ENCODE measurements at places on chromosomes 6 and 20.

GRCh38 chr20:36862857-36863668, 12.9 kb upstream of the TLDC2 start:
- DNase-seq = no peak

DNA sequence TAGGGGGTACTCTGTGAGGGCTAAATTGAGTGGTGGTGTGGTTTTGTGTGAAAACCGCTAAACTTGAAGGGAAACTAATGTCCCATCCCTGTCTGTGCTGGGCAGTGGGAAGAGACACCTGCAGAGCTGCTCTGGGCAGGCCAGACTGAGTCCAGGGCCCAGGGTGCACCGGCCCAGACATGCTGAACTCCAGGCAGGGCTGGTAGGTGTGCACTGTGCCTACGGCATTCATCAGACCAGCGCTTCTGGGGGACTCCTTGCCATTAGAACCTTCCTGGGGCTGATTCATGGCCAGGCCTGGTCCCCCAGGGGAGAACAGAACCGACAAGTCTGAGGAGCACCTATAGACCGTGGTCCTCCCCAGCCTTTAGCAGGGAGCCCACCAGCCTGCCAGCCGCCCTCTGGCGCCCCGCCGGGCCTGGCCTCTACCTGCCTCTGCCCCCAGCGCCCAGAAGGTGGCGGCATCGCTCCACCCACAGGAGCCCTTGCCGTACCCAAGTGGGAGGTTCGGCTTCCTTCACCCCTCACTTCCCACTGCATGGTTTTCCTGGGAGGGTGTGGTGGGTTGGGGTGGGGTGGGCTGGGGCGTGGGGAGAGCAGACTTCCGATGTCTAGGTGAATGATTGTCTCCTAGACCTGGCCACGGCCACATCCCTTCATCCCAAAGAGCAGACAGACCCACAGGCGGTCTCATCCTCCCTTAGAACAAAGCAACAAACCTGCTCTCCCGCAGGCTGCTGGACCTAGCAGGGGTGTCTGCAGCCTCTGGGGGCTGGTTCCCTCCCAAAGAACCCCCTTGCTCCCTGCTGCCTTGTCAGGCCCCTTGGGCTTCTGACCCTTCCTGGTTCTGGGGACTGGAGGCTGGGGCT, 15.5 kb downstream of the CCDC167 start:
- DNase-seq = peak; percentile 50

DNA sequence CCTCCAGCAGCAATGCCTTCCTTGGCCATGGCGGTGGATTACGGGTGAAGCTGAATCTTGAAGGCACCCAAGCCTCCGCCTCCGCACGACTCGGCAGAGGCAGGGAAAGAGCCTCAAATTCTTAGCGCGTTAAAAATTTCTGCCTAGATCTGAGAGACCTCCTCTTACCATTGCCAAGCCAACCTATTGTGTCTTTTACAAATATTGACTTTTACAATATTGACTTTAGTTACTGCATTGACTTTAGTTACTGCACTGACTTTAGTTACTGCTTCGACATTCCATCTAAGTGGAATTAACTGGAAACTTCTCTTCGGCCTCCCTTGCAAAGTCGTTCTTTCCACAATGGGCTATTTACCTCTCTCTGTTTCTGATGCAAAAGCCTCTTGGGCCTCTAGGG, 13.8 kb upstream of the AKAP12 start:
- no peak for DNase-seq

- no peak for DNase-seq
These were observed at the start of gene SLC22A16 for GRCh38 chr6:110476046-110476849. TSS of gene SLC22A16 (minus strand) at chr6:110476613. CDS start at chr6:110476574, 39 bp downstream.

DNA sequence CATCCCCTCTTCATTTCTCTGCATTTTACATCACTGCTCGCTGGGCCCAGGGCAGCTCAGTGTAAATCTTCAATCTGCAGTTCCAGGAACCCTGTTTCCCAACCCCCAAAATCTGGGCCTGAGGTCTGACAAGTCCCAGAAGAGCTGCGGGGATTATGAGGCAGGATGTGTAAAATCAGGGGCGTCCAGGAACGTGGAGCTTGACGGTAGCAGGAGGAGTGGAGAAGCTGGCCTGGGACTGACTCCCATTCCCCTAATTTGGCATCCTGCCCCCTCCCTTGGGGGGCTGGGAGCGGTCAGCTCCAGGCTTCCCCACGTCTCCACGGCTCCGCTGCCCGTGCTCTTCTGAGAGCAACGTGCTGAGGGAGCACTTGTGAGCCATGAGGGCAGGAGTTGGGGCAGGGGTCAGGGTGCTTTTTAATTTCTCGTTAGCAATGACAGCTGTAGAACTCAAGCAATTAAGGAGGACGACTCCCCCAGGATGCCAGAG, 23.4 kb upstream of the VEGFA start:
- no peak for DNase-seq

GRCh38 chr6:35076997-35077712, 64.0 kb downstream of the TCP11 start:
- no peak for DNase-seq

GRCh38 chr6:109465772-109466171, 10.2 kb upstream of the MICAL1 start:
- no peak for DNase-seq

DNA sequence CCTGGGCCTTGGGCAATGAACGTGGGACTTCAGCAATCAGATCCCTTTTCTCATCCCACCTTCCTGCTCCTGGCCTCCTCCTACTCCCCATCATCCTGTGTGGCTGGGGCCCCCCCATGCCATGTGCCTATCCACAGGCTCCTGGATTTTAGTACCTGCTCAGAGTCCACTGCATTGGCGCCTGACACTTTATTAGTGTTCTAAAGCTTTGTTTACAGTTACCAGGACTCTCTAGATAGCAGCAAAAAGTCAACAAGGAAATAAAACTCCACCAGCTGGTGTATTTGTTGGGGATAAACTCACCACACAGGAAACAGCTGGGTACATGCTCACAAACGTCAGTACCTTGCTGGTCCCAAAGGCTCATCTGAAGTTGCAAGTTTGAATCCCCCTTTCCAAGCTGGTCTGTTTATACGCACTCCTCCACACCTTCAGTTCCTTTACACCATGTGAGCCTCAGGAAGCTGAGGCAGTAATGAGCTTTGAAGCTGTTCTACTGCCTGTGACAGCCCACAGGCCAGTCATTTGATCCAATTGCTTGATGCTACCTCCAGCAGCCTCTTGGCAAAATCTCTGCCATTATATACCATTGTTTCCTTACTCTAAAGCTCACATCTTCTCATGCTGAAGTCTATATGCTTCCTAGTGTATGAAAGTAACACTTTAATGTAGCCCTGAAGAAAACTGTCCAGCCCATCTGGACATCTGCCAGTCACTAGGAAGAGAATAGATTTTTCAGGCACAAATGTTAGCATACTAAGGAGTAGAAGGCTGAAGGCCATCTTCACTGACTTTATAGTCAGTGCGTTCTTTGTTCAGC, 76.6 kb downstream of the ANKEF1 start:
- DNase-seq = no peak

- DNase-seq = no peak
These were observed 13.7 kb downstream of the BCL2L1 start for GRCh38 chr20:31708736-31709534.

GRCh38 chr6:43609402-43609801, 19.7 kb downstream of the GTPBP2 start:
- no peak for DNase-seq

DNA sequence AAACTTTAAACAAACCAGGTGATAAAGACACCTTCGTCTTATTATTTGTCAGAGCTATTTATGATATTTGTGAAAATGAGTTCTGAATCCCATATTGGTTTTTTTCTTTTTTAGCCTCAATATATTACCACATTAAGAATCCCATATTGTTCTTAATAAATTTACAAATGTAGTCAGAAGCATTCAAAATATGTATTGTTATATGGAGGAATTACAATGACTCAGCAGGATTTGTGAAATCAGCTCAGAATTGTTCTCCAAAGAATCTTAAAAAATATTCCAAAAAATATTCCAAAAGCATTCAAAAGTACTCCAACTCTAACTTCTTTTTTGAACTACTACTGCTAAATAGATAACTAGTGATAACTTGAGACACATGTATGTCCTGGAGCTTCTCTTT, 6.5 kb upstream of the ZNF343 start:
- no peak for DNase-seq

DNA sequence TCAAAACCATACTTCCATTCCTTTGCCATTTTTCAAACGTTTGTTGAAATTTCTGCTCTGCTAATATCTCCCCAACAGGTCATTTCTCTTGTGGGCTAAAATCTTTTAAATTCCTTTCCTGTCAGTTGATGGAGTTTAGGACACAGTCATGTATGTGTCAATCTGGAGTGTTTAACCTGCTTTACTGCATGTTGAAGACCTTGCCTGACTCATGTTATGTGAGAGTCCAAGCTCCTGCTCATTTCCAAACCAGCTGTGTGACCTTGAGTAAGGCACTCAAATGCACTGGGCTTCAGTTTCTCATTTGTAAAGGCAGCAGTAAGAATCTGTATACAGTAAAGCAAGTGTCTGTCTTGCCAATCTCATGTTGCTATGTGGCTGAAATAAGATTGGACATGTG, 171.9 kb upstream of the SPACA1 start:
- DNase-seq = no peak

DNA sequence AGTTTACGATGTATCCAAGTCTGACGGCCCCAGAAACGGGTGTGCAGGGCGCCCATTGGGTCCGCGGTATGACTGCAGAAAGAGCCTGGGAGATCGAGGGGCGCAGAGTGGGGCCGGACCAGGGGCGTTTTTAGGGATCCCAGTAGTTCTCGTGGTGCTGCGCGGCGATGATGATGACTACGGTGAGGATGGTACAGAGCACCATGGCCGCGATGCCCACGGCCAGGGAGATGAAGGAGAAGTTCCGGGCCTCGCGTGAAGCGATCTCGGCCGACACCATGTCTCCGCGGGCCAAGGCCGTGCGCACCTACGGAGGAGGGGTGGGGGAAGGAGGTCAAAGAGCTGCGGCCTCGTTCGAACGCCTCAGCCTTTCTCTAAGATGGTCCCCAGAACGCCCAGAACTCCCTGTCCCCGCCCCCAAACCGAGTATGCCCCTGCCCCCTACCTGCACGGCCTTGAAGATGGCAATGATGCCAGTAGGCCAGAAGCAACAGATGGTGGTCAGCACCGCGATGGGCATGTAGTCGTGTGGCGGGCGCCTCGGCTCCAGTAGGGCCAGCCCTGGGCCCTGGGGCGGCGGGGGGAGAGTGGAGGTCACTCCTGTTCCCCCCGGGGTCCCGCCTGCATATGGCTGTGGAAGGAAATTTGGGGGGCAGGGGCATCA, 2.5 kb downstream of the PRRT1 start:
- no peak for DNase-seq

GRCh38 chr6:142954844-142955243, 9.9 kb upstream of the HIVEP2 start:
- DNase-seq = no peak

GRCh38 chr20:44745598-44746366, at the start of gene KCNK15:
TSS of gene KCNK15 (plus strand) at chr20:44745865. CDS start at chr20:44745911, 46 bp downstream.
- peak; percentile 24 for DNase-seq

GRCh38 chr6:17091122-17091521, 10.7 kb upstream of the STMND1 start:
- no peak for DNase-seq

DNA sequence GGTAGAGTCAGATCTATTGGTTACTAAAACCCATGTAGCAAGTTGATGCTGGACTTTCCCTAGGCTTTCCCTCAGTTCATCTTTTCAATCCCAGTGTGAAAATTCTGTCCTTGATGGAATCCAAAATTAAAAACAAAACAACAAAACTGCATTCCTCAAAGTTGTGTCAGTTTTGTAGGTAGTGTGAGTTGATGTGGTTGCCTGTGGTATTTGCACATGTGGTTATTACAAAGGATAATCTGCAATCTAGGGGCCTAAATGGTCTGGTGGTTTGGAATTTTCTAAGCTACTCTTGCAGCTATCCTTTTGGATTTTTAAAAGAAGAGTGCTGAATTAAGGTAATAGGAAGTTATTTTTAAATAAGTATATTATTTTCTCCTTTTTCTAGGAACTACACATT, 132.2 kb upstream of the SCGN start:
- DNase-seq = no peak

- no peak for DNase-seq
These were observed 40.9 kb downstream of the VSTM2L start for GRCh38 chr20:37943501-37944455.

DNA sequence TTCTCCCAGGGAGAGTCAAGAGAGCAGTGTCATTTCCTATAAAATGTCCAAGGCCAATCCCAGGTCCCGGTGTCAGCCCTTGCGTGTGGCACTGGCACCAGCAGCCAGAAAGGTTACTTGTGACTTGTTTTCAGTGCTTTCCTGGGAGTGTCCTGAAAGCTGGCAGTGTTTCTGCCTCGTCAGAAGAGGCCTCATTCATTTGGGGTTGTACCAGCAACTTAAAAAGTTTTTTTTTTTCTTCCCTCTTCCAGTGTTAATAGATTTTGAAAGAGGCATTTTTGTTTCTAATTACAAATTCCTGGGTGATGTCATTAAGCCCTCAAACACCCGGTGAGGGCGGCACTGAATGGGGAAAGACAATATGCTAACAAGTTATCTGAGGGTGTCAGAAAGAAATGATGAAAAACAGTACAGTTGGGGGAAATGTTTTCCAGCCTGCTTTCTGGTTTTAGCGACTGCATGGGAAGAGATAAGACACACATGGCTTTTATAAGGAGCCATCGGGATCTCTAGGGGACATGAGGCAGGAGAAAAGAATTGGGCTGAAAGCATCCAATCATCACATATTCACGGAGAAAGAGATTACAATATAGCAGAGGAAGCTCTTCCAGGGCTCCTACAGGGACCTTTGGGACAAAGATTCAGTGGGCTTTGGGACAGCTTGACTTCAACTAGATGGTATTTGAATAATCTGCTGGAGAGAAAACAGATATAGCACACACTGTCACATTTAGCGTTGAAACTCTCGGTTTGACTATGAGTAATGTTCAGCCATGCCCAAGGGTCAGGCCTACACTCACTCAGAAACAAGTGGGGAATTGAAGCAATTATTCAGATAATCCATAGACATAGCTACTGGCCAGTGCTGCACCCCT, 153.0 kb downstream of the BCAS1 start:
- no peak for DNase-seq

GRCh38 chr6:143206550-143206949, 145.9 kb downstream of the AIG1 start:
- no peak for DNase-seq

DNA sequence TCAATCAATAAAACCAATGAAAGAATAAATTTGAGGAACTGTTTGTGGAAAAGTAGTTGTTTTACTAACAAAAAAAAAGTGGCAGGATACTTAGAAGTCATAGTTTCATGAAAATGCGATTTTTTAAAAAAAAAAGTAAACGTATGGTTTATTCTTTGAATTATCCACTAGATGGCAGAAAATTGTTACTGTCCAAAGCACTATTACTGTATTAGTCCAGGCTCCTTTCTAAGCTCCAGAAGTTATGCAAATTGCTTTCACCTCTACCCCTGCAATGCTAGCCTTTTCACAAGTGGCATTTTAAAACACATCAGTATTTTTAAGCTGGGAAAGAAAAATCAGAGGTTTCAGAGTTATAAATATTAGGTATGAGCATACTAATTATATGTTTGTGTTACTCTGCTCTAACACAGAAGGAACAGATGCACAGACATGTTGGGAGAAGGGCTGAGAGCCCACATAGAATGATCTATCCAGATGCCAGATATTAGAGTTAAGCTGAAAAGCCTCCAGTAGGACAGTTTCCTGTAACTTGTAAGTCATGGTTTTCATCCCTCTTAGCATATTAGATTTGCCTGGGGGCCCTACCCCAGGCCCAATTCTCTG, 63.9 kb downstream of the FHL5 start:
- DNase-seq = no peak

GRCh38 chr20:721876-722275, 46.3 kb upstream of the SCRT2 start:
- DNase-seq = no peak

- DNase-seq = no peak
These were observed 147.1 kb downstream of the EPHA7 start for GRCh38 chr6:93272211-93272610.

- no peak for DNase-seq
These were observed 222.6 kb downstream of the BCAS1 start for GRCh38 chr20:53847837-53848170.
